ENCODE measurements at places on chromosomes 7 and 10. TPM values are rescaled to one million over a fixed set of nuclear protein-coding genes. Genes with fewer than 3 reads are reported as not detected.

DNA sequence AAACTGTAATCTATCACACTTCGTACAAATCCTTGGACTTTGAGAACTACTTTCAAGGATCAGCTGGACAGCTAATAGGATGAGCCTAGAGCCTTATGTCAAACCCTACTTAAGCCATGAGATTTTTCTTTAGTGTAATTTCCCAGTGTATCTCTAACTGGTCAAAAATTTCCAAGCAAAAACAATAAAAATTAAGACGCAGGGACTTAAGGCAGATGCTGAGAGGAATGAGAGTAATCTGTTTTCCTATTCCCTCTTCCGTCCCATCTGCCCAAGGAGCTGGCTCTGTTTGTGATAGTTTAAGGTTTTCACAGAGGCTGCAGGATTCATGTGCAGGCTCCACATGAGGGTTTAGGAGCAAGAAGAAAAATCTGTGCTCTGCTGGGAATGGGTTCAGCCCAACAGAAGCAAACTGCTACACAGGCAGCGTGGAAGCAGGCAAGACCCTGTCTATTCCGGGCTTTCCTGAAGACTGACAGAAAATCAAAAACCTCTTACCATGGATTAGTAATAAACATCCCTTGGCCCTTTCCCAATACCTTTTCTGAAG is 62.2 kb downstream of the ARMH3 start:
- no peak for DNase-seq

- DNase-seq, result no peak
Observed at GRCh38 chr10:4653160-4653559, 172.8 kb upstream of the AKR1E2 start.

GRCh38 chr7:159137906-159138305 is 6.8 kb downstream of the VIPR2 start:
- DNase-seq, result no peak

GRCh38 chr7:151404216-151405011 is 5.4 kb downstream of the WDR86 start:
- no peak for DNase-seq

DNA sequence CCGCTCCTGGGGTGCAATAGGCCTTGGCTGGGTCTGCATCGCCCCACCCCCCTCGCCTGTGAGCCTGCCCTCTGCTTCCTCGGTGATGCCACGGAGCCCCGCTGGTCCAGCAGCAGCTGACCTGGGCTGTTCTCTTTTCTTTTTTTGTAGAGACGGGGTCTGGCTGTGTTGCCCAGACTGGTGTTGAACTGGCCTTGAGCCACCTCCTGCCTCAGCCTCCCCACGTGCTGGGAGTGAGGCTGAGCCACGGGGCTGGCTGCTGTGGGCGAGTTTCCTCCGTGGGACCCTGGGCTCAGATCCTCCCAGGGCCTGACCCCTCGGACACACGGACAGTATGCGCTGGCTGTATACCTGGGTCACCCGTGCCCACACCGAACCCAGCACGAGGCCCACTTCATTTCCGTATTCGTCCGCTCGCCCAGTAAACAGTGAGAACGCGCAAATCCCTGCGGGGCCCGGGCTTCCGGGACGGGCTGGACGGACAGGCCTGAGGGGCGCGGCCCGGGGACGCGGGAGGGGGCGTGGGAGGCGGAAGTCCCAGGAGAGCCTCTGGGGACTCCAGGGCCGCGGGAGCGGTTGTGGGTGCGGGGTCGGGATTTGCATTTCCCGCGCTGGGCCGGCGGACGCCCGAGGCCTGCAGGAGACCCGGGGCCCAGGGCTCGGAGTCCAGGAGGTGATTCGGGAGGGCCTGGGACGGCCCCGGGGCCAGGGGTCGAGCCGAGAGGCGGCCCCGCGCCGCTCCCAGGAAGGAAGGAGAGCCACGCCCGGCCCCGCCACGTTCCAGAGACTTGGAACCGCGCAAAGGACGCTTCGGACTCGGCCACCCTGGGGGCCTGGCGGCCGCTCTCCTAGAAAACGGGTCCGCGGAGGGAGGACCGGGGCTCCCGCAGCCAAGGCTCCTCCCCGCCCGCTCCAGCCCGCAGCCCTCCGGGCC is 57.7 kb upstream of the DNAJB6 start:
- peak; percentile 77 for DNase-seq

DNA sequence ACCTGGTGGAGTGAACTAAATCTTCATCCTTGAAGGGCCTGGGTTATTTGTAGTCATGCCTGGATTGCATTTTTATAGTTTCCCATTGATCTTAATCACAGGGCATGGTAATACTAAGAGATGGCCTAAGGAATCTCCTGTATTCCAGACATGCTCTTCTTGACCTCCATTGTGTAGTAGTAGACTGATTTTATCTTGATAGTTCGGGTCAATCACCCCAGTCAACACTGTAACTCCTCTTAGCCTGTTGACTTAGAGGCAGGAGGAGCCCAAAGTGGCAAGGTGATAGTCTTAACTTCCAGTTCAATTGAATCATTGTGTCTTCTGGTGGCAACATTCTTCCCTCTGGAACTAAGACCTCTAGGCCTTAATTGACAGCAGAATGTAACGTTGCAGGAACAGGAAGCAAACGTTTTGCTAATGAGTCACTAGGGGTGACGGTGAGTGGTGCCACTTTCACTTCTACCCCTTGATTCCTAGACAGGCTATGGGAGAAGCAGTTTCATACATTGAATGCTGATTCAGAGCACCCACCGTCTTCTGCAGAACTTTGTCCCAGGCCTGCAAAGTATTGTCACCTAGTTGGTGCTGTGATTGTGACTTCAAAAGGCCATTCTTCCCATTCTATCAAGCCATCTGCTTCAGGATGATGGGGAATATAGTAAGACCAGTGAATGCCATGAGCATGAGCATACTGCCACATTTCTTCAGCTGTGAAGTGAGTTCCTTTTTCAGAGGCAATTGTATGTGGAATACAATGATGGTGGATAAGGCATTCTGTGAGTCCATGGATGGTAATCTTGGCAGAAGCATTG is 24.0 kb upstream of the PAPSS2 start:
- no peak for DNase-seq

- DNase-seq, result no peak
Observed at GRCh38 chr7:108003599-108003935, 606 bp upstream of the LAMB1 start.

- DNase-seq, result no peak
Observed at GRCh38 chr7:132256721-132257212, 319.5 kb downstream of the PLXNA4 start.

GRCh38 chr7:20722941-20723340 is 63.7 kb downstream of the SP8 start:
- DNase-seq, result no peak

- no peak for DNase-seq
Observed at GRCh38 chr7:112521942-112522341, 41.2 kb downstream of the LSMEM1 start.

DNA sequence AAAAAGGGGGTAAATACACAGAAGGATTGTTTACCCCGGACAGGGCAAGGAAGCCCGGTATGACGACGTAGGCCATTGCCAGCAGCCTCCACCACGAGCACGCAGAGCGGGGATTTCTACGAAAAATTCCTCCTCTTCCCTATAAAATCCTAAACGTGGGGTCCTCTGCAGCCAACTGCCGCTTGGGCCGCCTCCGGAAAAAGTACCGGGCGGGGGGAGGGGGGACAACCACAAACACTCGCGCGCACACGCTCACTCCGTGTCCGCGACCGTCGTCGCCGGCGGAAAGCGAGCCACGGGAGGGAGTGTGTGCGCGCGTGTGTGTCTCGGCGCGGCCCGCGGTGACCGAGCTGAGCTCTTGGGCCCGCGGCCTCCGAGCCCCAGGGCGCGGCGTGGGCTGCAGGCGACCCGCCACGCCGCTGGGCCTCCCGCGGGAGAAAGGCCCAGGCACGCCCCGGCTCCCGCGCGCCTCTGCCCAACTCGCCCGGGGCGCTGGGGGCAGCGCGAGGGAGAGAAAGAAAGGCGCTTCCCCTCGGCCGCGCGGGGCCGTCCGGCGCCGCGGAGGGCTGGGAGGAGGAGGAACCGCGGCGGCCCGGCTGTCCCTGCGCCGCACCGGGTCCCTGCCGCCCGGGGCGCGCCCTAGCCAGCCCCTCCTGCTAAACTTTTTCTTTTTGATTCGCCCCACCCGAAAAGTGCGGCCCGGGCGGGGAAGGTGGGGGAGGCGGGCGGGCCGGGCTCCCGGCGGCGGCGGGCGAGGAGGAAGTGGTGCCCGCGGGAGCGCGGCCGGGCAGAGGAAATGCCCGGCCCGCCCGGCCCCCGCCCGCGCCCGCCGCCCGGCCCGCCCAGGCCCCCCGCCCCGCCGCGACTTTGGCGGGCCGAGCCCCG is 1.5 kb downstream of the CTBP2 start:
- DNase-seq, result peak; percentile 69

GRCh38 chr10:94038024-94038423 is 44.3 kb downstream of the PLCE1 start:
- DNase-seq, result no peak

DNA sequence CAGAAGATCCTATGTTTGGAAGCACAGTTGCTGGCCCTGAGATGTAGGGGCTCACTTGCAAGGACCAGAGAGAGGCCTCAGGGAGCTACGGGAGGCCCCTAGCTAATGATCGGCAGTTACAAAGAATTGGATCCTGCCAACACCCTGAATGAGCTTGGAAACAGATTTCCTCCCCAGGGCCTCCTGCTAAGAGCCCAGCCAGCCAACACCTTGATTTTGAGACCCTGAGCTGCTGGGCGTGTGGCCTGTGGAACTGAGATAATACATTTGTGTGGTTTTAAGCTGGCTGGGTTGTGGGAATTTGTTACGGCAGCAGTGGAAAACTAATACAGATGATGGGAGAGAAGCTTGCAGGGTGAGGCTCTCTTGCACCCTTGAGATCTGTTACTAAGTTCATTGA is 3.9 kb downstream of the DOCK1 start:
- no peak for DNase-seq

- DNase-seq, result no peak
Observed at GRCh38 chr7:12851142-12851541, 163.7 kb downstream of the ARL4A start.

DNA sequence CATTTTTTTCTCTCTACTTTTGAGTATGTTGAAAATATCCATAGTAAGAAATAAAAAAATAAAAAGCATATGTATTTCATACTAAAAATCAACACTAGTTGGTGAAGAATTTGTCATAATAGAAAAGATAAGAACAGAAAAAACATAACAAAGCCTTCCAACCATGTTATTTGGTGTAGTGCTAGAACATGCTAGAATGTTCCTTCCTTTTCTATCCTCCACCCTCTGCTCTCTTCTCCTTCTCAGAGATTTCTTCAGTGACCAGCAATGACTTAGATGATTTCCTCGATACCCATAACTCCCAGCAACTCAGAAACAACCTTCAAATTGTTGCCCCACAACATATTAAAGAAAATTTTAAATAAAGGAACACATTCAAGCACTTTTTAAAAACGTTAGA is 2.6 kb downstream of the ZC3HAV1 start:
- DNase-seq, result no peak

DNA sequence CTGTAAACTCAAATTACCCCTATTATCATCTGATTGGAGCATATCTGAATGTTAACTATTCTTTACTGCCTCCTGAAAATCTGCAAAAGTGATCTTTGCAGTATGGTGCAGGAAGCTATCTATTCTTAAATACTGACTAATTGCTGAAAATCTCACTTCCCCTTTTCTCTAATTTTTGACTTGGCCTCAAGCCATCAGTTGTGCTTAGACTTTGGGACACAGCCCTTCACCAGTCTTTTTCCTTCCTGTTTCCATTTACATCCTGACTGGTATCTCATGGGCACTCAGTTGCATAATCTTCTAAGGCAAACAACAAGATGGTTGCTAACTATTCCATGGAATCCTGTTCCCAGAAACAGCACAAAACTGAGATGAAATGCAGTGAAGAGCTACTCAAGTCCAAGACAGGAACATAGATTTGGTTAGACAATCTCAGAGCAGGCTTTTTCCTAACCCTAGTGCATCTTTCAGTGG is 228.5 kb downstream of the SORCS1 start:
- DNase-seq, result no peak

DNA sequence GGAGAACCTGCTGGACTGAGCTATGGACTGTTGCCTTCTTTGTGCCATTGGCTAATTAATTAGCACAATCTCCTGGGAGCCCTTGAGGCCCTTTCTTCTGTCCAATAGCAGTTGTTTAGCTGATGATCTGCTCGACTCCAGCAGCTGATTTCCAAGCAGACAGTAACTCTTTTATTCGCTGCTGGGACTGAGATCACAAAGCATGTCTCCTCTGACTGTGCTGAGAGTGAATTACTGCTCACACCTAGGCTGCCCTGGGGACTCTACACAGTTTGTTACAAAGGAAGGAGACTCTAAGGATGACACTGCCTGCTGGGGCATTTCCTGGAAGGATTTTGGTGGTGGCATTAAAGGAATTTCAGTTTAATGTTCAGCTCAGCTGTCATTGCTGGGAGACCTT is 31.4 kb downstream of the CASP7 start:
- DNase-seq, result no peak

DNA sequence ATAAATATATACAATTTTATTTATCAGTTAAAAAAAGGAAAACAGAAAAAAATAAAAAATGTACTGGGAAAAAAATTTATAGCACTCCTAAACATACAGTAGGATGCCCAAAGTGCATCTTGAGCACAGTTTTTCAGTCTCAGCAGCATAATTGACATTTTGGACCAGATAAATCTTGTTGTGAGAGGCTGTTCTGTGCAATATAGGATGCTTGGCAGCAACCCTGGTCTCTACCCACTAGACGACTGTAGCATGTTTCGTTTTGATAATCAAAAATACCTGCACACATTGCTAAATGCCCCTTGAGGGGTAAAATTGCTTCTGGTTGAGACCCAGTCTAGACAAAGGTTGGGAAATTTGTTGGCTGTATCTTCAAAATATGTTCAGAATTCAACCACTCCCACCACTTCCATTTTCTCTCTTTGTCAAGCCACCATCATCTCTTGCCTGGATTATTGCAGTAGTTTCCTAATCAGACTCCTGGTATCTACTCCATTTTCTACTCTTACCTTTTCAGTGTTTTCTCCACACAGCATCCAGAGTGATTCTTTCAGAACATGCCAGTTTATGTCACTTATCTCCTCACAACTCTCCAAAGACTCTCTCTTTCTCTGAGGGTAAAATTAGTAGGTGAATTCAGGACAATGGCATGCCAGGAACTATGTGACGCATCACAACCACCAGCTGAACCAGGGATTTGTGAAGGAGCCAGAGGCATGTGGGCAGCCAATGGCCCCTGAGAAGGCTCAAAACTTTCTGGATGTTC is 91.4 kb downstream of the GPR85 start:
- no peak for DNase-seq

DNA sequence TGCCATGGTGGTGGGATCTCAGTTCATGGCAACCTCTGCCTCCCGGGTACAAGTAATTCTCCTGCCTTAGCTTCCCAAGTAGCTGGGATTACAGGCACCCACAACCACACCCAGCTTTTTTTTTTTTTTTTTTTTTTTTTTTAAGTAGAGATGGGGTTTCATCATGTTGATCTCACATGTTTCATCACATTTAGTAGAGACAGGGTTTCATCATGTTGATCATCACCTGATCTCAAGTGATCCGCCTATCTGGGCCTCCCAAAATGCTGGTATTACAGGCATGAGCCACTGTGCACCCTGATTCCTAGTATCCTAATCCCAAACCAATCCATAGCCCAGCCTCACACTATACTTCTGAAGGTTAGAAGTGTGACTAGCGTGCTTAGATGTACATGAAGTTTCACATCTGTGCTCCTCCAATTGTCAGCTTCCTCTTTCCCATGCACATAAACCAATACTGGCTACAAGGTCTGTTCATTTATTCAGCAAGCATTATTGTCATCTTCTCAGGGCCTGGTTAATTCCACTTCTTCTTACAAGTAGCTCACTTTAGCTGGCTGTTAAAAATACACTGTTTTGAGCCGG is 6.8 kb upstream of the NAT16 start:
- no peak for DNase-seq

Gene ARL3
- 2.5 TPM for total RNA-seq

Gene CALHM3
- total RNA-seq, result not detected

Gene RELN
- total RNA-seq, result 1.6 TPM

Gene BICC1
- 2.5 TPM for total RNA-seq

Gene AGBL3
- 0.64 TPM for total RNA-seq

Gene CDH23
- 2.2 TPM for total RNA-seq

Gene PANK1
- total RNA-seq, result 28.7 TPM

Data from left colon (tissue), 2 donors.